ENCODE measurements at places on chromosomes 6 and 20.
A peak's percentile ranks its signal among the peaks of the same experiment; 100 is the strongest.

DNA sequence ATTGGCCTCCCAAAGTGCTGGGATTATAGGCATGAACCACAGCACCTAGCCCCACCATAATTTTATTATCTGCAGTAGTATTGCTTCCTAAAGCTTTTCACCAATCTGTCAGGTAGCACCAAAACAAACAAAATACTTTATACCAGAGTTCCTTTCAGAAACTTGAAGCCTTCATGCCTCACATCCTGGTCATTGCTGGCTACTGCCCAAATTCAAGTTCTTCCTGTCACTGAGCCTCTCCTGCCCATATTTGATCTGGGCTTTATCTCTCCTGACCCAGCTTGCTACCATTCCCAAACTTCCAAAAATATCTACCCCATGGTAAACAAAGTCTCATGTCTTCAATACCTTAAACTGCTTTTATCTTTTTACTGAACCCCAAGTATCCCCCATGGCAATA lies 34.9 kb upstream of the DST start:
- DNase-seq: no peak

GRCh38 chr6:27321901-27322300 lies 9.8 kb upstream of the POM121L2 start:
- no peak for DNase-seq

DNA sequence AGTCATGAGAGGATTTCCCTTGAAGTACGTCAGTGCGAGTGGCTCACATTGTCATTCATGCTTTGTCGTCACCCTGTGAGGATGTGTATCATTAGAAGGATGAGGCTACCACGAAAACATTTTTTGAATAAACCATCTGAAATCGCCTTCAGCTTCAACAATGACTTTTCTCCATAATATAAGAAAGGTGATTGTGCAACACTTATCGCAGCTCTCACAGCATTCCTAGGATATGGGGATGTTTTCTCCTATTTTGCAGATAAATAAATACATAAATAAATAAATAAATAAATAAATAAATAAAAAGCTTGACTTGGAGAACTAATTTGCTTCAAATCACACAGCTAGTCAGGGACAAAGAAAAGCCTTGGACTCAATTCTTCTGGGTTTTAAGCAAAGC lies 326.5 kb downstream of the FOXA2 start:
- DNase-seq: no peak

DNA sequence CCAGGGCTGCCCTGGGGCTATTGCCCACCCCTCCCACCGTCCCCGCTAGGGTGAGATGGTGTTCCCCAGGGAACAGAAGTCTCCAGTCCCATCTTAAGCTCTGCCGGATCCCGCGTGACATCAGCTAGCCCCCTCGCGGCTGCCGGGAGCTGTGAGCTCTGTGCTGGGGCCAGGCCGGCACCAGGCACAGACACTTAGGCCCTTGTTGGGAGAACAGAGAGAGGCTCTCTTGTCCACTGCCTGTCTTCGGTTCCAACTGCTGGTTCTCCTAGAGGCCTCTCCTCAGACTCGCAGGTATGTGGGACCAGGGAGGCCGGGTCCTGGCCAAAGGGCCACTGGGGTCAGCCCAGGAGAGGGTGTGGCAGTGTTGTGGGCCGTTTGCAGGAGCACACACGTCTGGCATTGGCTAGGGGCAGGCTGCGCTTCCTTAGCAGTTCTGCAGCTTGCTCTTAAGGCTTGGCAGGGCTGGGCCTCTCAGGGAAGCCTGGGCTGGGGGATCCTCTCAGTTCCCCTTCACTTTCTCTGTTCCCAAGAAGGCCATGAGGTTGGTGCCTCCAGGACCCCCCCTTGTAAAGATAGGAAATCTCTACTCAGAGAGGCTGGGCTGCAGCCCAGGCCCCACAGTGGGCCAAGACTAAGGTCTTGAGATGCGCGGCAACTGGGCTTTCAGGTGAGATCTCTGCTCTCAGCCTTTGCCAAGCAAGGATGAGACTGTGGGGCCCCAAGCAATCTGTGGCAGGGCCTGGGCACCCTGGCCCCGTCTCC lies 6.3 kb downstream of the SGK2 start:
- peak; percentile 9 for DNase-seq

GRCh38 chr20:35398660-35399144 lies 13.1 kb downstream of the UQCC1 start:
- peak; percentile 6 for DNase-seq

DNA sequence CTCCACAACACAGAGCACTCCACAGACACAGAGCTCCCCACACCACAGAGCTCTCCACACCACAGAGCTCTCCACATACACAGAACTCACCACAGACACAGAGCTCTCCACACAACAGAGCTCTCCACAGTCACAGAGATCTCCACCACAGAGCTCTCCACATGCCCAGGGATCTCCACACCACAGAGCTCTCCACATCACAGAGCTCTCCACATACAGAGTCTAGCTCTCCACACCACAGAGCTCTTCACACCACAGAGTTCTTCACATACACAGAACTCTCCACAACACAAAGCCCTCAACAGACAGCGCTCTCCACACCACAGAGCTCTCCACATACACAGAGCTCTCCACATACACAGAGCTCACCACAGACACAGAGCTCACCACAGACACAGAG lies 55.3 kb downstream of the ERMARD start:
- DNase-seq: no peak

GRCh38 chr6:4790158-4790899 lies 14.1 kb downstream of the CDYL start:
- DNase-seq: no peak

DNA sequence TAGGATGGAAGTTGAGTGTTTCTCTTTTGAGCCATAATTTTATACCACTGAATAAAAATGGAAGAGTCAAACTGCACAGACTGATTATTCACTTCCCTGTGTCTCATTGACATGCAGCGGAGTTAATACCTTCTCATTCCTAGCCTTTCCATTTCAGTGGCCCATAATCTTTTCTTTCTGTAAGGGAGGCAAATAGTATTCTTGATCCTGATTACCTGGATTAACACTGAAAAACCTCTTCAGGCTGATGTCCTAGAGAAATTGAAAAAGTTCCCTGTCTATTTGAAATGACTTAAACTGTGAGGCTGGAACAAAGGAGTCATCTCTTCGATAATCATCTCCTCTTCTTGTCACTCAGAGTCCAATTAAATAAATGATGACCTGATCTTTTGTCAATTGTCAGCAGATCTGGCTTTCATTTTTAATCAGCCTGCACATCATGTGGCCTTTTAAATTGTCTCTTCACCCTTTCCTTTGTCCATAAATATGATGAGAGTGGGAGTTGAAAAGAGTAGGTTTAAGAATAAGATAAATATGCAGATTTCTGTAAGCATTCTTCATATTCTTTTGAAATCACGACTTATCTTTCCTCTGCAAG lies 713.0 kb downstream of the EPM2A start:
- peak; percentile 66 for DNase-seq

Measured in eye (tissue), 1 donor.